Skeletal muscle cell (primary cell): ENCODE measurements at places on chromosomes 2 and 18.
A peak's percentile ranks its signal among the peaks of the same experiment; 100 is the strongest.

DNA sequence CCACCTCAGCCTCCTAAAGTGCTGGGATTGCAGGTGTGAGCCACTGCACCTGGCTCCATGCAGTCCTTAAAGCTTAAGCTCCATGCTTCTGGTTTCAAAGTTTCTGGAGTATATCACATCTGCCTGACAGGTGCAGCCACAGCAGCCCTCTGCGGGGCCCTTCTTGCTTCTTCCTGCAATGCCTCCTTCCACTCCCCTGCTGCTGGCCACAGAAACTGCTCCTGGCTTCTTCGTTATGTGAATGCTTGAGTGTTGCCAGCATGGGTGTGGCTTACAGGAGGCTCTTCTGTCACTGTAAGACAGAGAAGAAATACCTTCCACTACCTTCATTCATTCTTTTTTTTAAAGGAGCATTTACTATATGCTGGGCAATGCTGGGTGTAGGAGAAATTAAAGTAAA lies 10.1 kb upstream of the CCBE1 start:
- DNase-seq: no peak

GRCh38 chr2:53452400-53452799 lies 315.2 kb upstream of the CHAC2 start:
- DNase-seq: no peak

DNA sequence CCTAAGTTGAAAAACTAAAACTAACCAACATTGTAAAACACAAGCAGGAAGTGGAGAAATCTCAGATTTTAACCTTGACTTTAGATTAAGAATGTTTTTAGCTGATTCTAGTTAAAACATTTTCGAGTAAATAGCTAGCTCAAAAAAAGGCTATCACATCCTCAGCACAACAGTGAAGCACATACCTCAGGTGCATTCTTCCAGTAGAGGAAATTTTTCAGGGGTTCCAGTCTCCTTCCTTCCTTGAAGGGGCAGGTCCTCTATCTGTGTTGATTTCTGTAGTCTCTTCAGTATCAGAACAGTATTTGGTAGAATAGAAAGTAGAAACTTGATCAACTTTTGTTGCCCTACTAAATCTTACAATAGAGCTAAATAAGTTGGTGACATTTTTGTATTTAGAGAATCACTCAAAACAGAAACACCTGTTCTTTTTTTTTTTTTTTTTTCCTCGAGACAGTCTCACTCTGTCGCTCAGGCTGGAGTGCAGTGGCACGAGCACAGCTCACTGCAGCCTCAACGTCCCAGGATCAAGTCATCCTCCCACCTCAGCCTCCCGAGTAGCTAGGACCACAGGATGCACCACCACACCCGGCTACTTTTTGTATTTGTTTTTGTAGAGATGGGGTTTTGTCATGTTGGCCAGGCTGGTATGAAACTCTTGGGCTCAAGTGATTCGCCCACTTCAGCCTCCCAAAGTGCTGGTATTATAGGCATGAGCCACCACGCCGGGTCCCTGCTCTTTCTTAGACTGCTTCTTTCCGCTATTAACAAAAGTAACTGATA lies 6.9 kb upstream of the GPR155 start:
- no peak for DNase-seq

DNA sequence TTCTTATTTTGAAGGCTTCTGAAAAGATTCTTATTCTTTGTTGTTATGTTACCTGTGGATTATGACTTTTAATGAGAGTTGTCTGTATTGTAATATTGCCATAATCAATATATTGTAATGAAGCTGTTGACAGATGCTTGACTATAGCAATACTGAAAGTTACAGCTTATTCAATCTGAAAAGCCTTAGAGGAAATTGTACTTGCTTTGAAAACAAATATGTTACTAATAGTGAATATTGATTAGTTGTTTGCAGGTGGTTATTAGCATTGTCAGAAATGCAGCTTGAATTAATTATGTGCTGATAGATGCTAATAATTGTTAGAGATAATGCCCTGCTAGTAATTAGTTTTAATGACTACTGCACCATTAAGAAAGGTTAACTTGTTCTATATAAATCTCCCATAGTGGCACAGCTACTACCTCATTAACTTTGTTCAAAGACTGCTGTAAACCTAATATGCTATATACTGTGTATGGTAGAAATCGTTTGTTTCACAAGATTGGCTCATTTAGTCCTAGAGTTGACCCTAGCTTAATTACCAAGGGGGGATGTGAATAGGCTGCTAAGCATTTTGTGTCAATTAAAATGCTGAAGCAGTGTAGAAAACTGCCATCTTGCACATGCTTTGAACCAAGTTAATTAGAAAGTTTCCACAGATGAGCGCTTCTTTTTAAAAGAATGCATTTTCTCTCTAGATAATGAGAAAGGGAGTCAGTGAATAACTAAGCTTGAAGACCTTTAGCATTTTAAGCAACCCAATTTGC lies 30.5 kb downstream of the SLC39A10 start:
- DNase-seq: no peak

DNA sequence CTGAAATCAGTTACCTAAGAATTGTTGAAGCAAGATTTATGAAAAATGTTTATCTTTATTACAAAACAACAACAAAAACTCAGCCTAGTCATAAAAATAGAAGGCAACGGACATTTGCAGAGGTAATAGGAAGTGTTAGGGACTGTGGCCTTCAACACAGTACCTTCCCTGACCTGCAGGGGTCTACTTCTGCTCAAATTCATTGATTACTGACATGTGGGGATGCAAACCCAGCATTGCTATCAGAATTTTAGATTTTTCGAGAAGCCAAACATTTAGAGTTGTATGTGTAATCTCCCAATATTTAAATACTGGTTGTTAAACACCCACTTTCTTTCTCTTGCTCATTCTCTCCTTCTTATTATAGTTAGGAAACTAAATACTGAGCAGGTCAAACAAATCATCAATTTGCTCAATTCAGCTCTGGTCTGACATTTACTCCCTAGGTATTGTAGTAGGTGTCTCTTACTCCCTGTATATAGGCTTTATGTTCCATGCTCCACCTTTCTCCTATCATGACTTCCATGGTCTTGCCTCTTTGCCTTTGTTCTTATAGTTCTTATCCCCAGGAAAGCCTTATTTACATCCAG lies 198.5 kb downstream of the UBE2E3 start:
- DNase-seq: no peak

- no peak for DNase-seq
These were observed 96.7 kb upstream of the COPS8 start for GRCh38 chr2:236988690-236989624.

DNA sequence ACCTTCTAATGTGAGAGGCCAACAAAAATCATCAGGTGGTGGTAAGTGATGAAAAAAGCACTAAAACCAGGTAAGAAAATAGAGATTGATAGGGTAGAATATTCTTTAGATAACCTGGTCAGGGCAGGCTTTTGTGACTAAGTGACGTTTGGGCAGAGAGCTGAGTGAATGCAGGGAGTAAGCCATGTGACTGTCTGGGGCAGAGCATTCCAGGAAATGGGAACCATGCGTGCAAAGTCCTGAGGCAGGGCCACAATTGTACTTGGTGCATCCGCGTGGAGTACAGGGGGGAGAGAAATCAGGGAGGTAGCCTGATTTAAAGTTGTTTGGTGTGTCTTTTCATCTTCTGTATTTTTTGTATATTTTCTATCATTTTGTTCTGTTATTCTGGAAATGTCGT lies 102.5 kb downstream of the LYPD6B start:
- no peak for DNase-seq

- peak; percentile 71 for DNase-seq
These were observed 76.7 kb downstream of the RND3 start for GRCh38 chr2:150410809-150411208.

DNA sequence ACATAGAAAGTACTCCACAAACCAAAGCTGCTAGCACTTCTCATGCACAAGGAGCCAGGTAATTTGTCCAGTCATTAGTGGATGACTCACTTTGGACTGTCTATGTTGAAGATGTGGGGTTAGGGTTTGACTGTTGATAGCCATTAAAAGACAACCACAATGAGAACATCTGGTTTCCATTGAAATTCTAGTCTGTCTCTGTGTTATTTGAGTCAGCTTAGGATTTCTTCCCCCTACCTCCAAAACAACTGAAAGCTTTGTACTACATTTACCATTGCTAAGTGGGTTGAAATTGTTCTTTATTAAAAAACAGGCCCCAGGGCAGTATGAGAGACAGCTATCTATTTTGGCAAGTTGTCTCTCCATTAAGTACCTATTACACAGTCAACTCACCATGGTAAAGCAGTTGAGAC lies 50.2 kb upstream of the ANKRD44 start:
- DNase-seq: peak; percentile 51

DNA sequence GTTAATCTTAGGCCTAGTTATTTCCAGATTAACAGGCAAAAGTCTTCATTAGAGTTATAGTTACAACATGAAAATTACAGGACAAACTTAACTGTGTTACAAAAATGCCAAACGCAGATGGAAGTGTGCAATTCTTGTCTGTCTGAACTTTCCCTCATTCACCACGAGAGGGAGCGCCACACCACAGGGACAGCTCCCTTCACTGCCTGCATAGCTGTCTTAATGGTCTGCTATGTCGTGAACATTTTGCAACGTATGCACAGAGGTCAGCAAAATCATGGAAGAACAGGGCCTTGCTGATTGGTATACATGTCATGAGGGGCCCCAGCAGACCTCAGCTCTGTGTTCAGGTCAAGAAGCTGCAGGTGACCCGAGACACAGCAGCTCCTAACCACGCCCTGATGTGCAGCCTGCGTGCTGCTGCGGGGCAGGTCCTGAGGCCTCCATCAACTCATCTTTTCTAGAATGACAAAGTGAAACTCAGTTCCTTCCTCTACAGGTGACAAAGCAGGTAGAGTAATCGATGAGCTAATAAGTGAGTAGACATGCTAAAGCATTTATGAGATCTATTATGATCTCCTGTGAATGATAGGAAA lies 78.8 kb upstream of the ATP8B1 start:
- DNase-seq: peak; percentile 40

DNA sequence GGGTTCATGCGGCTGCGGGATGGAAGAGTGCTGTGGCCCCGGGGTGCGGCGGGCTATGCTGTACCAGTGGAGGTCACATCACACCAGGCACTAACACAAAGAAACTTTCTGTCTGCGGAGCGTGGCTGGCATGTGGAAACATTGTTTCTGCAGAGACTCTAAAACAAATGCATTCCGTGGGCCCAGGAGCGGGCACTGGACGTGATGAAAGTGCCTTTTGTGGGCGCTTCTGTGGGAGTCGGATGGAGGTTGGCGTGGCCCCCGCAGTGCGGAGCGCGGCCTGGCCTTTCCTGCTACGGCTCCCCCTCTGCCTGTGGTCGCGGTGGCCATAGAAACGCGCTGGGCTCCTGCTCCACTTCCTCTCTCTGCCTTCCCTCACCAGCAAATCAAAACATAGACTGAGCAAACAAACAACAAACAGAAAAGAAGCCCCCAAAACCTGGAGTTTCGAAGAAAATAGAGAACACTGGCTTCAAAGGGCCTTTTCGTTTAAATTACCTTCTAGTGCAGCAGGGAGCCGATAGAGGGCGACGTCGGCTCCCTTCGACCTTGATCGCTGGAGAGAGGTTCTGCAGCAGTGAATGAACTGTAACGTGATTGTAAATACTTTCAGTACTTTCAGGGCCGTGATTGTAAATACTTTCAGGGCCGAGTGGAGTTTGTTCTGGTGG lies 51.4 kb downstream of the KIF5C start:
- no peak for DNase-seq

- no peak for DNase-seq
These were observed 1.2 kb downstream of the ME2 start for GRCh38 chr18:50880119-50880465.
